ENCODE measurements at places on chromosomes 7 and 10.

GRCh38 chr10:100730725-100731406 is 14.5 kb upstream of the PAX2 start:
- DNase-seq = no peak

DNA sequence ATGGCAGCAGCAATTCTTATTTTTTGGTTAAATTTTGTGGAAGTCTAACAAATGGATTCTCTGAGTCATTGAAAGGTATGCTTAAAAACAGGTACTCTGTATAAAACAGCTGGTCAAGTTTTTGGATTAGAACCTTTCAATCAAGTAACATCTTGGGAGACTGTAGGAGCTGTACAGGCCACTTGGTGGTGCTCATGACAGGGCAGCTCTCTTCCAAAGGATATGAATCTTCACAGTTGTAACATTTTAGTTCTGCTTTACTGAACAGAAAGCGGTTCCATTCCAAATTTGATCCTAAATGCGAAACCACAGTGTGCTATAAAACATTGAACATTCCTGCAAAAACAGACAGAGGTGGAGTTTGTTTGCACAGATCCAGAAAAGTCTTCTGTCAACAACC is 44.5 kb upstream of the AGR3 start:
- DNase-seq = no peak

- no peak for DNase-seq
Observed at GRCh38 chr7:142791502-142791901, 20.7 kb downstream of the PRSS2 start.

GRCh38 chr7:123003539-123004126 is 8.1 kb upstream of the TAS2R16 start:
- DNase-seq = no peak

DNA sequence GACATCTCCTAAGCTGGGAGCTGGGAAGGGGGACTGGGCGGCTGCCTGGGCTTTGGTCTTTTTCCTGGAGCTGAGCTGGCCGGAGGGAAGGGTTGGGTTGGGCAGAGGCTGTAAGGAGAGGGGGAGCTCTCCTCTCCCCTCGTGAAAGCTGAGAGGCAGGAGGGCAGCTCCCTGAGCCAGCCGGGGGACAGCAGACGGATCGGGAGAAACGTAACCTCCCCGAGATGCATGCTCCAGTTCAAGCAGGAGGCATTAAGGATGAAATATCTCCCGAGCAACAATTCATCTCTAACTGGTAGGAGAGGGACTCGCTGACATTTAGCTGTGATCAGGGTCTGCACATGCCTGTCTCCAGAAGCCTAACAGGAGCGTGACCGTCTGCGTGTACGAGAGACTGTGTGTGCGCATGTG is 19.9 kb upstream of the LBX1 start:
- DNase-seq = no peak

DNA sequence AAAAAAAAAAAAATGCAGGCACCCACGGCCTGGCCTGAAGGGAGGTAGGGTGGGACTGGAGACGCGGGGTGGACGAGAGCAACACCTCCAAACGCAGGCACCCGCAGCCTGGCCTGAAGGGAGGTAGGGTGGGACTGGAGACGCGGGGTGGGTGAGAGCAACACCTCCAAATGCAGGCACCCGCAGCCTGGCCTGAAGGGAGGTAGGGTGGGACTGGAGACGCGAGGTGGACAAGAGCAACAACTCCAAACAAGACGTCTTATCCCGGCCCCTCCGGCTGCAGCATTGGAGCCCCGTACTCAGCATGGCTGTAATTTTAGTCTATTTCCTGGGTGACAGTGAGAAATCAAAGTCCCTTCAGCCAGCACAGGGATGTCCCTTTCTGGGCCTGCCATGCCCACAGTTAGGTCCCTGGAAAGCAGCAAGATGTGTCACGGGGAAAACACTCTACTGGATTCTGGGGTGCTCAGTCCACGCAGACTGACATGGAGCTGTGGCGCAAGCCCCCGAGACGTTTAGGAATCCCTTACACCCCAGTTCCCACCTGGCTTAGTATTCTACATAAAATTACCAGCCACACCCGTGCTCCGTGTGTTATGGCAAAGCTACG is 119.9 kb downstream of the WDR37 start:
- DNase-seq = no peak

GRCh38 chr10:60808036-60808435 is 29.8 kb downstream of the CDK1 start:
- no peak for DNase-seq

DNA sequence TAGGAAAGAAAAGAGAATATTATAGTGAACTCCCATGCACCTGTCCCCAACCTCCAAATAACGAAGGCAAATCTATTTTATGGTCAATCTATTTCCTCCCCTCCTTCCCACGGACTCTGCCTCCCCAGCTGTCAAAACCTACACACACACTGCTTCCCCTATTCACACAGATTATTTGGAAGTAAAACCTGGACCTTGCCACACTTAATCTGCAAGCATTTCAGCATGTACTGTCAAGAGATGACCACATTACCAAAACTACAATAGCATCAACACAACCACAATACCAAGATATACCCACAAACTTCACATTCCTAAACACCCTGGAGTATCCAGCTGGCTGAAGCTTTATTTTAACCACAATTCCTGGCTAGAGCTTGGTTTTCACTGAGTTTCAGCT is 27.8 kb upstream of the KCNK18 start:
- DNase-seq = no peak

- DNase-seq = no peak
Observed at GRCh38 chr10:71525721-71526120, 129.0 kb downstream of the CDH23 start.

- DNase-seq = no peak
Observed at GRCh38 chr10:30557884-30558283, 71.7 kb downstream of the LYZL2 start.

Measured in left hindlimb (tissue), 1 donor.